Prostate gland (tissue), 2 donors: ENCODE measurements at places on chromosomes 3 and 15.
A peak's percentile ranks its signal among the peaks of the same experiment; 100 is the strongest.

DNA sequence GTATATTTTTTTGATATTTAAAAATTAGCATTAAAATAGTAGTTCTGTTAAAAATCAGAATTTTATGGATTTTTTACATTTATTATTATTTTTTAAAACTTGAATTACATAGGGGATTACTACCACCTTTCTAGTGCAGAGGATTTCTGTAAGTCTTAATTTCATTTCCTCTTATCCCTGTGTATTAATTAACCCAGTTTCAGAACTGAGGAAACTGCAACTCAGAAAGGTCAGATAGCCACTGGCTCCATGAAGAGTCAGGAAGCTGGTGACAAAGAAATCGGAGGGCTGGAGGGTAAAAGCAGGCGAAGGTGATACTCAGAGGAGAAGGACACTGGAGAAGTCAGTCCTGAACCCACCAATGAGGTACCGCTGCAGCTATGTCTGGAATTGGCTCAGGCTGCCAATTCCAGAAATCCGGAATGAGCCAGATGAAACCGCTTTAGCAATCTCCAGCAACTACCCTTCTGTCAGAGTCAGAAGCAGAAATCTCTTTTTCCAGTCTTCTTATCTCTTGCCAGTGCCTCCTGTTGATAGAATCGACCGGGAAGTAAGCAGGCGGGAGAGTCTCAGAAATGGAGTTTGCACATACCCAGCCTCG, 308.5 kb downstream of the SV2B start:
- no peak for DNase-seq
- no peaks in the 10 kb centered on the region for H3K4me1 ChIP-seq
- H3K27ac ChIP-seq, result no peak overlapping the region
- H3K27me3 ChIP-seq, result no peaks in the 10 kb centered on the region
- H3K4me3 ChIP-seq, result no peak overlapping the region

DNA sequence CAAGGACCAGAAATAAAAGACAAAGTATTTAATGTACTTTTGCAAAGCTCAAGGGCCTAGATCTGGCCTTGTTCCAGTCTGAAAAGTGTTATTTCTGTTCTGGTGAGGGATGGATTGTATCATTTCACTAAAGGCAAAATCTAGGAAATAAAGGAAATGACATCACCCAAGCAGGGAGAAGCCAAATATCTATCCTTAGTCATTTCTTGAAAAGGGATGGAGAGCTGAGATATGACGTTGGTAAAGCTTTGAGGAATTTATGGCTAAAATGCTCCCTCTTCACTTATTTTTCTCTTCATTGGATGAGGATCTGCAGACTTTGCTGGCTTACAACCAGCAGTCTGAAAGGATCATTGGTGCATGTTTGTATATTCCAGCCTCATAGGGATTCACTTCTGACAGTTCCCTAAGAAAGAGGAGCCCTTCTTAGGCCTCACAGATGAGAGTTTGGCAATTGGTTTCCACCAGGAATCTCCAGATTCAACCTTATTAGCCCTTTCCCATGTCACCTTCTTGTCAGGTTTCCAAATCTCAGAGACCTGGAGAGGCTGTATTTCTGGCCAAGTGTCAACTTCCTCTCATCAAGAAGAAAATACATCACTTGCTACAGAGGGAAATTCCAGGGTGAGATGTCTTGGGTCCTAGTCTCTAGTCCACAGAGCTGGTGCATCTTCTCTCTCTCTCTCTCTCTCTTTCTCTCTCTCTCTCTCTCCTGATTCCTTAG, 93.7 kb upstream of the BOC start:
- H3K4me3 ChIP-seq, result no peak overlapping the region
- H3K36me3 ChIP-seq, result no peaks in the 10 kb centered on the region
- DNase-seq, result no peak
- no peaks in the 10 kb centered on the region for H3K4me1 ChIP-seq
- H3K27me3 ChIP-seq, result no peaks in the 10 kb centered on the region

DNA sequence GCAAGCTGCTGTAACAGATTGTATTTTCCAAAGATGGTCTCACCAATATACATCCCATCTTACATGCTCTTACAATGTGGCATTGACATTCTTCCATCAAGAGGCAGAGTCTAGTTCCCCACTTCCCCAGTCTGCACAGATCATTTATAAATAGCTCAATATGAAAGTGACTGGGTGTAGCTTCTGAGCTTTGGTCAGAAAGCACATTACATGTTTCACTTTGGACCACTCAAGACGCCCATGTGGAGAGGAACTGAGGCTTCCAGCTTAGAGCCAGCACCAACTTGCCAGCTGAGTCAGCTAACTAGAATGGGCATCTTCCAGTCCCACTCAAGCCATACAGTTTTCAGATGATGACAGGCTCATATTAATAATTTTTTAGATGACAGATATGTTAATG, 45.5 kb downstream of the GREM1 start:
- no peaks in the 10 kb centered on the region for H3K36me3 ChIP-seq
- DNase-seq, result no peak
- no peak overlapping the region for H3K27ac ChIP-seq
- no peaks in the 10 kb centered on the region for H3K4me1 ChIP-seq

GRCh38 chr3:180332608-180333007, 269.4 kb upstream of the TTC14 start:
- H3K36me3 ChIP-seq, result no peaks in the 10 kb centered on the region
- DNase-seq, result no peak
- no peak overlapping the region for H3K27ac ChIP-seq
- H3K4me1 ChIP-seq, result no peaks in the 10 kb centered on the region
- no peak overlapping the region for H3K4me3 ChIP-seq

DNA sequence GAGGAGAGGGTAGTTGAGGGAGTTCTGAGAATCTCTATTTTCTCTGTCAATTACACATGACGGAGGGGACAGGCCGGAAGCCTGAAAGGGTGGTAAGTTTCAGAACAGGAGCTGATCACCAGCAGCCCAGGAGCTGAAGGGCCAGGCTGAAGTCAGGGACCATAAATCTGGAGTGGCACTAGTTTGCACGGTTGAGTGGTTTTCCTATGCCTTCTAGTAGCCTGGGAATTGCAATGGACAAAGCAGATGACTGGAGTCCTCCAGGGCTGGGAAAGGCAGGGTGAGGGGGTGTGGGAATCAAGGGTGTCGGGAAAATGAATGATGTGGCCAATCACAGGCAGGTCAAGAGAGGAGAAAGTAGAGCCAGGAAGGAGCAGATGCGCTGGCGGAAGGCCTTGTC, 72.5 kb downstream of the MAGEF1 start:
- no peaks in the 10 kb centered on the region for H3K4me1 ChIP-seq
- no peak overlapping the region for H3K27ac ChIP-seq
- H3K4me3 ChIP-seq, result no peak overlapping the region
- H3K36me3 ChIP-seq, result no peaks in the 10 kb centered on the region
- H3K27me3 ChIP-seq, result no peaks in the 10 kb centered on the region

- H3K4me3 ChIP-seq, result no peak overlapping the region
- DNase-seq, result no peak
- no peak overlapping the region for H3K27ac ChIP-seq
- no peaks in the 10 kb centered on the region for H3K36me3 ChIP-seq
- H3K4me1 ChIP-seq, result no peaks in the 10 kb centered on the region
- H3K27me3 ChIP-seq, result no peaks in the 10 kb centered on the region
Measured at GRCh38 chr15:66894363-66894762, 171.0 kb upstream of the SMAD3 start.

GRCh38 chr3:100384733-100385525, 16.0 kb downstream of the TOMM70 start:
- no peak overlapping the region for H3K27ac ChIP-seq

GRCh38 chr15:101198800-101199199, 53.0 kb downstream of the CHSY1 start:
- H3K4me3 ChIP-seq, result no peak overlapping the region
- peak overlapping the region; percentile 52 for H3K27ac ChIP-seq
- H3K4me1 ChIP-seq, result peaks cover 4% of the 10 kb centered on the region
- no peaks in the 10 kb centered on the region for H3K36me3 ChIP-seq
- H3K27me3 ChIP-seq, result no peaks in the 10 kb centered on the region

GRCh38 chr3:119401503-119402440, 61.6 kb downstream of the TMEM39A start:
- no peak overlapping the region for H3K4me3 ChIP-seq
- no peaks in the 10 kb centered on the region for H3K36me3 ChIP-seq
- H3K4me1 ChIP-seq, result no peaks in the 10 kb centered on the region
- H3K27me3 ChIP-seq, result no peaks in the 10 kb centered on the region

DNA sequence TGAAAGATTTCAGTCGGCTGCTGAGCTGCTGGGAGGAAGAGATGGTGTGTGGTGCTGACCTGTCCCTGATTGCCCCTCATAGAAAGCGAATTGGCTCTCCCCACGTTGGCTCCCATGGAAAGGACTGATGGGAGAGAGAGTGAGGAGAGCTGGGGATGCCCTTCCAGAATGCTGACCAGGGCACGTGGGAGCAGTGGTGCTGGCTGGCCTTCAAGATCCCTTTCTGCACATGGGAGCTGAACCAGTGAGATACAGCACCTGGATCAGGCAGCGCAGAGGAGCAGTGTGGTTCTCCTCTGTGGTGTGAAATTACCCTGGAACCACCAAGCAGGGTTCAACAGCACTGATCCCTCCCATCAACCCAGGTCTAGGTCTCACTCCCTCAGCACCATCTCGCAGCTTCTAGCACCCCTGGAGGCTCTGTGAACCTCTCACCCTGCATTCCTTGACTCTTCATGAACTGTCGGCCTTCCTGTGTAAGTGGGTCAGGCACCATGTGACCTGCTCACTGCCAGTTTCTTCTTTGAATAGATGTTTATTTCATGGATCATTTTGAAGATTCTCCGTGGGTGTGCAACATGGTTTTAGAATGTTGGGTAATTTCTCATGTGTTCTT, 55.7 kb downstream of the CACNA1D start:
- no peak overlapping the region for H3K4me3 ChIP-seq
- no peaks in the 10 kb centered on the region for H3K4me1 ChIP-seq

DNA sequence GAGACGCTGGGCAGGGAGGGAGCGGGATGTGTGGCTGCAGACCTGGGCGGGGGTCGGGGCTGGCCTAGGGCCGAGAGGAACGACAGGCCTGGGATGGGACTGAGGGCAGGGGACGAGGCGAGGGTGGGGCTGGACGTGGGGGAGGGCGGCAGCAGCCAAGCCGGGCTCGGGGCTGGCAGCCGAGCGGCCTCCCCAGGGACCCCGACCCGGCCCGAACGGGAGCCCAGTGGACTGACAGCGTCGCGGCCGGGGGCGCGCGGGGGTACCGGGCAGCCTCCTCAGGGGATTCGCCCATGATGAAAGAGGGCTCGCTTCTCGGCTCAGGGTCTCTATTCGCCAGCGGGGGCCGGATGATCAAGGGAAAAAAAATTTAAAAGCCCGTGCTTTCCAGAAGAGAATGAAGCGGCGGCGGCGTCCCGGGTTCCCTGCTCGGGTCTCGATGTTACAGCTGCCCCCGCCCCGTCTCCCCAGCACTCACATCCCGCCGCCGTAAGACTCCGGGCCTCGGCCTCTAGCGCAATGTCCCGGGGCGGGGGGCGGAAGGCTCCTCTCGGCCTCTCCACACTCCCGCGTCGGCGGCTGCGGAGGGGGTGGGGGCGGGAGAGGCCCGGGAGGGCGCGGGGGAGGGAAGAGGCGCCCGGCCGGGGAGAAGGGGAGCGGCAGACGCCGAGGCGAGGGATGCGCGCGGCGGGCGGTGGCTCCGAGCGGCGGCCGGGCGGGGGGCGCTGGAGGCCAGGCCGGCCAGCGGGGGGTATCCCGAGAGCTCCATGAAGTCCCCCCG, 4.3 kb downstream of the PTH1R start:
- H3K27me3 ChIP-seq, result peaks cover 5% of the 10 kb centered on the region
- DNase-seq, result no peak
- no peaks in the 10 kb centered on the region for H3K4me1 ChIP-seq
- no peaks in the 10 kb centered on the region for H3K36me3 ChIP-seq

GRCh38 chr15:57114070-57114469, 195.6 kb downstream of the TCF12 start:
- H3K36me3 ChIP-seq, result no peaks in the 10 kb centered on the region
- no peak overlapping the region for H3K4me3 ChIP-seq
- no peaks in the 10 kb centered on the region for H3K4me1 ChIP-seq
- H3K27ac ChIP-seq, result no peak overlapping the region

DNA sequence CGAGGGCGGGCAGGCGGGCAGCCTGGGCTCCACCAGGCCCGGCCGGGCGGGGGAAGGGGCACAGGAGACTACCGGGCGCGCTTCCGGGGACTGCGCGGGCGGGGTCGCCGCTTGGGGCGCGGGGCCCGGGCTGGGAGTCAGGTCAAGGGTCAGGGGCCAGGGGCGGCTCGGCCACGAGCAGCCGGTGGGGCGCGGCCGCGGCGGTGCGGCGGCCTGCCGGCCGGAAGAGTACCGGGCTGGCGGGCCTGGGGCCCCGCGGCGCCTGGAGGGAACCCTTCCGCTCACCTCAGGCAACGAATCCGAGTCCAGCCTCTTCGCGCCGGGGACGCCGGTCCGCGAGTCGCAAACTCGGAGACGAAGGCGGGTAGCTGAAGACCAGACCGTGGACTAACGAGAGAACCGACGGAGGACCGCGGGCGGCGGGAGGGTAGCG, 225 bp downstream of the RHOA start:
- peak overlapping the region; percentile 97 for H3K27ac ChIP-seq
- no peaks in the 10 kb centered on the region for H3K36me3 ChIP-seq
- peak; percentile 40 for DNase-seq
- peak overlapping the region; percentile 88 for H3K4me3 ChIP-seq

- no peak overlapping the region for H3K27ac ChIP-seq
- H3K27me3 ChIP-seq, result no peaks in the 10 kb centered on the region
- H3K4me1 ChIP-seq, result no peaks in the 10 kb centered on the region
- DNase-seq, result no peak
- no peak overlapping the region for H3K4me3 ChIP-seq
Measured at GRCh38 chr15:65058394-65059368, 9.1 kb downstream of the RASL12 start.

- peak; percentile 50 for DNase-seq
- H3K27me3 ChIP-seq, result no peaks in the 10 kb centered on the region
Measured at GRCh38 chr15:68028137-68028887, 25.8 kb upstream of the PIAS1 start.

GRCh38 chr3:159741281-159741680, 247.4 kb upstream of the IL12A start:
- no peaks in the 10 kb centered on the region for H3K36me3 ChIP-seq
- H3K27me3 ChIP-seq, result no peaks in the 10 kb centered on the region
- H3K27ac ChIP-seq, result no peak overlapping the region
- H3K4me1 ChIP-seq, result no peaks in the 10 kb centered on the region
- no peak for DNase-seq

GRCh38 chr3:160129459-160130061, 95.7 kb upstream of the C3orf80 start:
- H3K36me3 ChIP-seq, result no peaks in the 10 kb centered on the region
- no peak overlapping the region for H3K27ac ChIP-seq
- H3K4me1 ChIP-seq, result no peaks in the 10 kb centered on the region
- H3K4me3 ChIP-seq, result no peak overlapping the region
- DNase-seq, result no peak

- H3K27ac ChIP-seq, result no peak overlapping the region
- no peaks in the 10 kb centered on the region for H3K36me3 ChIP-seq
- no peaks in the 10 kb centered on the region for H3K27me3 ChIP-seq
- DNase-seq, result no peak
- no peaks in the 10 kb centered on the region for H3K4me1 ChIP-seq
Measured at GRCh38 chr3:112364291-112364690, 31.3 kb downstream of the CD200 start.

DNA sequence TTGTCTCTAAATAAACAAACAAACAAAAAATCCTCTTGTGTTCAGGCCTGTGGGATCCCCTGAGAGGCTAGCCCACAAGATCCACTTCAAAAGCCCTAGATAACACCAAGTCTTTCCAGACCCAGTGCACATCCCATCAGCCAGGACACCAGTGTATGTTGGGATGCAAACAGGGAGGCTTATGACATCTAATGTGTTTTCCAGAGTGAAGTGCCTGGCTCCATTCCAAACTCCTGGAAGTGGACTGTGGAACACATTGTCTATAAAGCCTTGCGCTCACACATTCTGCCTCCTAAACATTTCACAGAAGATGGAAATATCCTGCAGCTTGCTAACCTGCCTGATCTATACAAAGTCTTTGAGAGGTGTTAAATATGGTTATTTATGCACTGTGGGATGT, 57.0 kb downstream of the MLH1 start:
- DNase-seq, result no peak
- H3K27ac ChIP-seq, result peak overlapping the region; percentile 70
- H3K4me1 ChIP-seq, result peaks cover 2% of the 10 kb centered on the region
- no peak overlapping the region for H3K4me3 ChIP-seq
- H3K27me3 ChIP-seq, result no peaks in the 10 kb centered on the region
